ENCODE measurements at places on chromosomes 1 and 21. TPM values are rescaled to one million over a fixed set of nuclear protein-coding genes. Genes with fewer than 3 reads are reported as not detected.

Gene MATN1
- not detected for total RNA-seq

Gene RBP7
- total RNA-seq, result 1.7 TPM

Gene GBP6
- 38.6 TPM for total RNA-seq

Gene CLDN19
- total RNA-seq, result not detected

Gene TMEM234
- total RNA-seq, result 9.4 TPM

Gene ALG6
- 9.2 TPM for total RNA-seq

Gene FH
- total RNA-seq, result 49.2 TPM

Gene CNKSR1
- total RNA-seq, result 23.9 TPM

Gene OR2T12
- total RNA-seq, result not detected

Gene KIF17
- 1.7 TPM for total RNA-seq

Gene VASH2
- 0.24 TPM for total RNA-seq

Gene S100A1
- not detected for total RNA-seq

Gene LRRC7
- not detected for total RNA-seq

Gene ADAM30
- total RNA-seq, result not detected

Gene DPH2
- total RNA-seq, result 27.7 TPM

Gene VHLL
- not detected for total RNA-seq

Gene ZNF648
- not detected for total RNA-seq

Gene GNG4
- total RNA-seq, result not detected

Gene RGS1
- not detected for total RNA-seq

Data from tracheal epithelial cell (primary cell).